ENCODE measurements at places on chromosomes 6 and 20. TPM values are rescaled to one million over a fixed set of nuclear protein-coding genes. Genes with fewer than 3 reads are reported as not detected.

Gene CFB
- 0.86 TPM for total RNA-seq

- H3K27ac ChIP-seq, result no peak overlapping the region
- no peak for DNase-seq
- no peaks in the 10 kb centered on the region for H3K36me3 ChIP-seq
- H3K27me3 ChIP-seq, result no peaks in the 10 kb centered on the region
Observed at GRCh38 chr6:126650931-126651330, 311.0 kb downstream of the CENPW start.

Gene PM20D2
- total RNA-seq, result 17.3 TPM

DNA sequence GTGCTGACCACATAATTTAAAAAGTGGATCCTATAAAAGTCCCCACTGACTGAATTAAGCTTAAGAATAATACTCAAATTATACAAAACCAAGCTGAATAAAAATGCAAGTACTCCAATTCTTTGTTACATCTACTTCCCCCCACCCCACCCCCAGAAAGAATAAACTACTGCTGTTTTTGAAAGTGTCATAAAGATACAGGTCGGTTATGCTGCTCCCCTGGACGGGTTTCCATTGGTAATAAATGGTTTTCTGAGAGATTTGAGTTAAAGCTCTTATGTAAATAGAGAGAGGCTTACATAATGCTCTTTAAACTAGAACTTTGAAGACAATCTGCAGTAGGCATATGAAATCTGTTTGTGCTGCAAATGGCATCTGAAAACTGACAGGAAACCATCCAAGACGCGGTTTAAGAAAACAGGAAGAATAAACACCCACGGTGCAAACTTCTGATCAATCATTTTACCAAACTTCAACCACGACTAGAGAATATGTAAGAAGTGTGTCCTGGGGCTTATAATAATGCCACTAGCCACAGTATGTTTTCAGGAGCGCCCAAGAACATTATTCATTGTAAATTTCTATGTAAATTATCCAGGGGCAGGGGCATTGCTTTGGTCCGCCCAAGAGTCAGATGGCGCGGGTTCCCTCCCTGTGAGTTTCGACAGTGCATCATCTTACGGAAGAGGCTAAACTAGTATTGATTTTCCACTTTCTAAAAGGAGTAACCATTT lies 10.8 kb upstream of the POU3F2 start:
- no peak for DNase-seq
- H3K27ac ChIP-seq, result no peak overlapping the region
- no peaks in the 10 kb centered on the region for H3K4me1 ChIP-seq

Gene SYS1
- total RNA-seq, result 32.5 TPM

Gene MRPS10
- 72.2 TPM for total RNA-seq

- H3K4me3 ChIP-seq, result no peak overlapping the region
- DNase-seq, result peak; percentile 91
- no peaks in the 10 kb centered on the region for H3K27me3 ChIP-seq
Observed at GRCh38 chr6:47655719-47656595, 42.4 kb upstream of the ADGRF4 start.

Gene SLC26A8
- total RNA-seq, result not detected

DNA sequence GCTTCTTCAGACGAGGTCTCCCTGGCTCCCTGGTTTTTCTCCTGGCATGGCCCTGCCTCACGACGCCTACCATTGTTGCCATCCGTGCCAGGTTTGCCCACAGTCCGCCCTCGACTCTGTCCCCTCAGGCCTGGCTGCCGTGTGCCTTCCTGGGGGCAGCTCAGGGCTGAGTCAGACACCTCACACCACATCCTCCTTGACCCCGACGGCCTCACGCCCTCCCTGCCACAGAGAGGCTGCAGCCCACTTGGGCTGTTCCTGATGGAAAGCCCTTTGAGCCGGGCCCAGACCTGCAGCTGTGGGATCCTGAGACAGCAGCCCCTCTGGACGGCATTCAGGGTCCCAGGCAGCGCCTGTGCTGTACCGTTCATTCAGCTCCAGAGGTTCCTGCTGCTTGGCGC lies 108.3 kb downstream of the PSMB1 start:
- H3K36me3 ChIP-seq, result no peaks in the 10 kb centered on the region
- H3K4me1 ChIP-seq, result no peaks in the 10 kb centered on the region
- H3K27ac ChIP-seq, result no peak overlapping the region
- DNase-seq, result no peak
- H3K27me3 ChIP-seq, result no peaks in the 10 kb centered on the region

Gene KIF6
- not detected for total RNA-seq

Gene SPTLC3
- 16.3 TPM for total RNA-seq

- H3K4me3 ChIP-seq, result no peak overlapping the region
- H3K27me3 ChIP-seq, result peaks cover 61% of the 10 kb centered on the region
- H3K4me1 ChIP-seq, result no peaks in the 10 kb centered on the region
- H3K36me3 ChIP-seq, result no peaks in the 10 kb centered on the region
- H3K27ac ChIP-seq, result no peak overlapping the region
- DNase-seq, result no peak
Observed at GRCh38 chr20:53419693-53420460, 173.8 kb downstream of the ZNF217 start.

DNA sequence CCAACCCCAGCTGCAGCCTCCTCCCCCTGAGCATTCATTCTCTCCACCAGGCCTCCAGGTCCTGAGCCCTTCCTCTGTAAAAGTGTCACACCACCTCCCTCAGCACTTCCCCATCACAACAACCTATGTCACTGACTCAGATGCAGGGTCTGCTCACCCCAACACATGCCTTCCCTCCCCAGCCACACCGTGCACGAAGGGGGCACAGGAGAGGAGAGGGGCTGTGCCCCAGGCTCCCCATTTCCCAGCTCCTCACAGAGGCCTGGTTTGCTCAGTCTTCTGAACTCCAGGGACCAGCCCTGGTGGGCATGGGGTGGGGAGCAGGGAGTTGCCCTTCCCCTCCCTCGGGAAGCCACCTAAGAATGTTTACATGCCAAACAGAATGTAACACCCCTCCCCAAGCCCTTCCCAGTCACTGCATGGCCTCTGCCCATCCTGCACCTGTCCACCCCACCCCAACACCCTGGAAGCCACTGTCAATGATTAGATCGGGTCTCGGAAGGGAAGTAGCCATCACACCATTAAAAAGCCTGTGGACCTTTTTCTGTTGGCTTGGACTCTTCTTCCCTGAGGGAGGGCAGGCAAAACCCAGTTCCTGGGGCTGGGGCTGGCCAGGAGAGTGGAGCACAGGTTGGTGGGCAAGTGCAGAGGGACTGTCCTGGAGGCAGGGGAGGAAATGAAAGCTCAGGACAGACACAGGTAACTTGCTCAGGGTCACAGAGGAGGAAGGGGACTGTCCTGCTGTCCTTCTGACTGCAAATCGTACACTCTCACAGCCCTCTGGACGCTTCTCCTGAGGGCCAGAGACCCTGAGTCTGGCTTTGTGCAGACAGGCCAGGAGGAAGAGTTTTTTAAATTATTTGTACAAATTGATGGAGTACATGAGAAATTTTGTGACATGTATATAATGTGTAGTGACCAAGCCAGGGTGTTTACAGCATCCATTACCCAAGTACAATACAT lies 10.1 kb upstream of the SLC22A7 start:
- H3K27me3 ChIP-seq, result peaks cover 8% of the 10 kb centered on the region
- no peaks in the 10 kb centered on the region for H3K36me3 ChIP-seq
- peaks cover 4% of the 10 kb centered on the region for H3K4me1 ChIP-seq
- no peak overlapping the region for H3K4me3 ChIP-seq

- peaks cover 17% of the 10 kb centered on the region for H3K4me1 ChIP-seq
- no peak overlapping the region for H3K27ac ChIP-seq
- no peaks in the 10 kb centered on the region for H3K27me3 ChIP-seq
- no peak for DNase-seq
- H3K36me3 ChIP-seq, result no peaks in the 10 kb centered on the region
Observed at GRCh38 chr20:25053255-25054031, 4.5 kb downstream of the ACSS1 start.

Gene PLCB1
- 4.4 TPM for total RNA-seq

DNA sequence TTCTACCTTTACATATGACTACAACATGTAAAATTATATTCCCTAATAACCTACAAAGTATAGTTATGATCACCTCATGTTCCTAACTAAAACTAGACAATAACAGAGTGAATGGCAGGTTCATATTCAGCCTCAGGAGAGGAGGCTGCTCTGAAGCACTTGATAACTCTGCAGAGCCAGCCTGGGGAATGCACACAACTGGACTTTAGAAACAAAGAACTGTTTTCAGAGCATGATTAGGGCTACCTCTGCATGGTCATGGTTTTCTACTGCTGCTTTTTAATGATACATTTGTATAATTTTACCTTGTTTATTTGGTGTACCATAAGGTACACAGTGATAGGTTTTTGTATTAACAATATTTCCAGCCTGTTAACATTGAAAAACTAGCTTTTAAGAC lies 50.3 kb downstream of the TRPC4AP start:
- no peak for DNase-seq
- no peak overlapping the region for H3K27ac ChIP-seq
- no peaks in the 10 kb centered on the region for H3K27me3 ChIP-seq
- H3K4me3 ChIP-seq, result no peak overlapping the region

- H3K27ac ChIP-seq, result no peak overlapping the region
- no peaks in the 10 kb centered on the region for H3K36me3 ChIP-seq
- DNase-seq, result no peak
- no peaks in the 10 kb centered on the region for H3K27me3 ChIP-seq
- no peak overlapping the region for H3K4me3 ChIP-seq
Observed at GRCh38 chr6:112331306-112331705, 15.8 kb upstream of the RFPL4B start.

GRCh38 chr6:11778036-11778435 lies 567 bp downstream of the ADTRP start:
- H3K4me3 ChIP-seq, result no peak overlapping the region
- H3K27me3 ChIP-seq, result no peaks in the 10 kb centered on the region
- H3K4me1 ChIP-seq, result peaks cover 4% of the 10 kb centered on the region
- H3K27ac ChIP-seq, result no peak overlapping the region
- no peaks in the 10 kb centered on the region for H3K36me3 ChIP-seq

GRCh38 chr6:37399795-37400490 lies 33.1 kb upstream of the CMTR1 start:
- H3K4me1 ChIP-seq, result no peaks in the 10 kb centered on the region
- no peaks in the 10 kb centered on the region for H3K27me3 ChIP-seq
- H3K4me3 ChIP-seq, result no peak overlapping the region
- DNase-seq, result no peak

Gene SLCO4A1
- 162 TPM for total RNA-seq

- no peaks in the 10 kb centered on the region for H3K4me1 ChIP-seq
- peaks cover 7% of the 10 kb centered on the region for H3K27me3 ChIP-seq
- H3K4me3 ChIP-seq, result no peak overlapping the region
- no peak overlapping the region for H3K27ac ChIP-seq
Observed at GRCh38 chr6:109977791-109978173, 329 bp upstream of the GPR6 start.

Gene POU5F1
- not detected for total RNA-seq

GRCh38 chr6:75386050-75386770 lies 101.6 kb upstream of the TMEM30A start:
- no peak for DNase-seq
- H3K4me3 ChIP-seq, result no peak overlapping the region
- H3K4me1 ChIP-seq, result no peaks in the 10 kb centered on the region

- H3K4me3 ChIP-seq, result no peak overlapping the region
- H3K27me3 ChIP-seq, result peaks cover 18% of the 10 kb centered on the region
- H3K27ac ChIP-seq, result no peak overlapping the region
Observed at GRCh38 chr20:33022289-33022688, 9.2 kb upstream of the BPIFB6 start.

- peaks cover 66% of the 10 kb centered on the region for H3K4me1 ChIP-seq
- DNase-seq, result peak; percentile 54
- no peak overlapping the region for H3K4me3 ChIP-seq
- H3K27ac ChIP-seq, result peak overlapping the region; percentile 15
Observed at GRCh38 chr6:56694002-56694401, 51.3 kb upstream of the DST start.

DNA sequence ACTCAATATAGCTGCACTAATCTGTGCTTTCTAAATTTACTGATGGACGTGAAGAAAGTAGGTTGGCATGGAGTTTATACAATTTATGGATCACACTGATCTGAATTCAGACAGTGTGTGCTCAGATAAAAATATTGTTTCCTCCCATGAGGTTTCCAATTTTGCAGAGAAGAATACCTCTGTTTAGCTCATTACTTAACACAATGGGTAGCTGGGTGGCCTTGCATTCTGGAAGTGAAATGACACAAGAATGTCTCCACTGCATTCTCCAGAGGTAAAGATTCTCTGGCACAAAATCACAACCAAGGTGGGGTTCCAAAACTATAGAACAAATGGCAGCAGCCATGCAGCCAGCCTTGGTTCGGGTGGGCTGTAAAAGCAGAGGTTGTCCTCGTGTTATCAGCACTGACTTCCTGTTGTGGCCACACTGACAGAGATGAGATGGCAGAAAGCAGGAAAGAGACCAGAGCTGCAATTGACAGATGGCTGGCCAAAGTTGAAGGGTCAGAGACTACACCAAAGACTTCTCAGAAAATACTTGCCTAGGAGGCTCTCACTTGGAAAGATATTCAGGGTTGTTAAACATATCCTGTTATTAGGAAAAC lies 50.2 kb downstream of the HDAC2 start:
- no peaks in the 10 kb centered on the region for H3K27me3 ChIP-seq
- no peaks in the 10 kb centered on the region for H3K4me1 ChIP-seq
- no peak overlapping the region for H3K4me3 ChIP-seq
- no peak for DNase-seq
- no peak overlapping the region for H3K27ac ChIP-seq

DNA sequence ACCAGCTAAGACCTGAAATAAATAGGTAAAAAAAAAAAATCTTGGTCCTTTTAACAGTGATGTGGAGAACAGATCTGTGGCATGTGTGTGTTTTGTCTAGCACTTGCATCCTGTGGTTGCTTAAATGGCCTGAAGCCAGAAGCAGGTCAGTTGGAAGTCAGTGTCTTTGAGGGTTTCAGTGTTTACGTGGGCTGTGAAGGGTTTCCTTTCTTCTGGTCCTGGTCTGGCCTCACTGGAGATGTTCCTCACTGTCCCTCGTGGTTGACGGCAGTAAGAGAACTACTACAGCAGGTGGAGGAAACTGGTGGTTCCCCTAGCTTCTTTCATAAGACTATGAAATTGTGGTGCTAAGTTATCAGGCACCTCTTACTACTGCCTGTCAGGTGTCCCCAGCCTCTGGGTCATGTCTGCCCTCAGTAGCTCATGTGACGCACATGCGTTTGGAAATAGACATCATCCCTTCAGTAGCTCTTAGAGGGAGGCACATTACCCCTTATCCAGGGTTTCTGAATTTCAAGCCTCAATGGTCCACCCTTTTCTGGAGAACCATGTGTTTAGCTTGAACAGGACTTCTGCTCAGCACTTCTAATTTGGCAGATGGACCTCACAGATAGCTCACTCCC lies 59.4 kb upstream of the SCP2D1 start:
- H3K4me1 ChIP-seq, result no peaks in the 10 kb centered on the region
- no peaks in the 10 kb centered on the region for H3K27me3 ChIP-seq
- H3K4me3 ChIP-seq, result no peak overlapping the region
- DNase-seq, result no peak

GRCh38 chr6:84061174-84061573 lies 27.6 kb downstream of the MRAP2 start:
- no peaks in the 10 kb centered on the region for H3K4me1 ChIP-seq
- peaks cover 20% of the 10 kb centered on the region for H3K27me3 ChIP-seq
- no peak for DNase-seq
